ENCODE measurements at places on chromosomes 13 and 19.

DNA sequence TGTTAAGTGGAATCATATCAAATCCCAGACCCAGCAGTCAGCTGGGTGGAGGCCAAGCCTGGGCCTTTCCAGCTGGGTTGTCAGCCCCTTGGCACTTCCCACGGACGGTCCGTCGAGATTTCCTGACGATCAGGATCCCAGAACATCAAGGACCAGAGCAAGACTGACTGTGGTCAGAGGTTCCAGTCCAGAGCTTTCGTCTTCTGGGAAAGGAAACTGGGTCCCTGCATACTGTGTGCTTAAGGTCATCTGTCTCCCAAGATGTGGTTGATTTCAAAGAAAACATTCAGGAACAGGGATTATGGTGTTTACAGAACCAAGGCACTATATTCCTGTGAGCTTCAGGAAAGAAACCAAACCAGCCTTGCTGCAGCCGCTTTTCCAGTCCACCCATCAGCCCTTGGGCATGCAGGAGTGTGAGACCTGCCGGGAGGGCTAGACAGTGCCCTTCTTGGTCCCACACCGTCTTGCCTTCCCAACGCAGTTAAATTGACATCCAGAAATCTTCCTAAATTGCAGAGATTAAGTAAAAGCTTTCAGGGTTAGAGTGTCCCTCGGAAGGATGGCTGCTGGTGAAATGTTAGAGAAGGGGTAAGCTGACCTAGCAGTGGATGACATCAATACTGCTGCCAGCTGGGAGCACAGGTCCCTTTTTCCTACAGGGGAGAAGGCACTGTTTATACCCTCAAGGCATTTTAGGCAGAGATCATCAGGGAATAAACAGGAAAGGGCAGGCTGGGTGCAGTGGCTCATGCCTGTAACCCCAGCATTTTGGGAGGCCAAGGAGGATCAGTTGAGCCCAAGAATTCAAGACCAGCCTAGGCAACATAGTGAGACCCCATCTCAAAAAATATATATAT lies 5.0 kb upstream of the C19orf33 start:
- no peak for DNase-seq

- no peak for DNase-seq
Observed at GRCh38 chr19:41748012-41748411, 7.3 kb upstream of the CEACAM6 start.

- DNase-seq: no peak
Observed at GRCh38 chr13:28043224-28043623, 54.7 kb upstream of the URAD start.

DNA sequence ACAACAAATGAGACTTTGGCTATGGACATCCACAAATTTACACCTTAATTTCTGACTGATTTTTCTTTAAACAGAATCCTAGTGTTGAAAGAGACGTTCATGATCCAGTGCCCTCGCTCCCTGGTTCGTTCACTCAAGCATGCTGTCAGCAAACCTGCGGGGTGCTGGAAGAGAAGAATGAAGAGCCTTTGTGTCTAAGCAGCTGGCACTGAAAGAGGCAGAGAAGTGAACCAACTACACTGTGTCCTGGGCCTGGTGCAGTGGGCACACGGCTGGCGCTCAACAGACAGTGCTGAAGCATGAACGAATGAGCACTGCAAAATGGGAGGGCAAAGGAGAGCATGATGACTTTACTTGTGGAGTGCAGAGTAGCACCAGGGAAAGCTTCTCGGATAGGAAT lies 46.8 kb downstream of the MIPEP start:
- DNase-seq: no peak

DNA sequence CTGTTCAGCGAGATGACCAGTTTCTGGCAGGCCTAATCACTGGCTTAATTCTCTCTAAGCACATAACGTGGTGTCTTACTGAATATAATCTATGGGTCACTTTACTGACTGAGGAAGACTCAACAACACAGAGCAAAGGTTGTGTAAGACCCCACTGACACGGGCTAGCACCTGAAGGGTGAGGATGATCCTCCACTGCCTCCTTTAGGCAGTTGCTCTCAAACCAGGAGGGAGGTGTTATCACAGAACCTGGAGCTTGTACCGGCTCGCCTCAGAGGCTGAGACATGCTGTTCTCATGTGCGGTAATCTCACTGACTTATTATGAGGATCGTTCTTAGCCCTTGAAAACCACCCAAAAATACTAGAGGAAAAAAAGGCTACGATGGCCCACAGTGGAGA lies 28.3 kb downstream of the RCBTB2 start:
- no peak for DNase-seq

GRCh38 chr19:11196406-11197287 lies 698 bp downstream of the KANK2 start:
- DNase-seq: no peak

DNA sequence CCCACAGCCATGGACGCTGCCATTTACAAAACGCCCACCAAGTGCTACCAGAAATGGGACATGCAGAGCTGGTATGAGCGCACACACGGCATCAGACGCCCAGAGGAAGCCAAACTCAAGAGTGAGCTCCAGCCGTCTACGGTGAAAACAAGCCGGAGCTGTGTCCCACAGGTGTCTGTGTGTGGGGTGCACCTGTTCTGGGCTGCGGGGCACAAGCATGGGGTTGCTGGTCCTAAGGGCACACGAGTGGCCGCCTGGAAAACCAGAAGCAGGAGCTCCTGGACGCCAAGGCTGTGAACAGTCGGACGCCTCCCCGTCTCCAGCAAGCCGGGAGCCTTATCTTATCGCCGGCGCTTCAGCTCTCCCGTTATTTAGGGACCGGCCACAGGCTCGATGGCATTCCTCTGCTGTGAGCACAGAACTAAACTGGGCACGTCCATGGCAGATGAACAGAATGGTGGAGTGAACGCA lies 1.3 kb downstream of the ADPRHL1 start:
- DNase-seq: no peak

DNA sequence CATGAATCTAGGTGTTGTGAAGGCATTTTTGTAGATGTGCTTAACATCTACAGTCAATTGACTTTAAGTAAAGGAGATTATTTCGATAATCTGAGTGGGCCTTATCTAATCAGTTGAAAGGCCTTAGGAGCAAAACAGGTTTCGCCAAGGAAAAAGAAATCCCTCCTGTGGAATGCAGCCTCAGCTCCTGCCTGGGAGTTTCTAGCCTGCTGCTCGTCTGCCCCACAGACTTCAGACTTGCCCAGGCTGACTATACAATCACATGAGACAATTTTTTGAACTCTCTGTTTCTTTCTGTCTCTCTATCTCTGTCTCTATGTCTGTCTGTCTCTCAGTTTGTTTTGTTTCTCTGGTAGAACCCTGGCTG lies 312.5 kb downstream of the OLFM4 start:
- DNase-seq: no peak

DNA sequence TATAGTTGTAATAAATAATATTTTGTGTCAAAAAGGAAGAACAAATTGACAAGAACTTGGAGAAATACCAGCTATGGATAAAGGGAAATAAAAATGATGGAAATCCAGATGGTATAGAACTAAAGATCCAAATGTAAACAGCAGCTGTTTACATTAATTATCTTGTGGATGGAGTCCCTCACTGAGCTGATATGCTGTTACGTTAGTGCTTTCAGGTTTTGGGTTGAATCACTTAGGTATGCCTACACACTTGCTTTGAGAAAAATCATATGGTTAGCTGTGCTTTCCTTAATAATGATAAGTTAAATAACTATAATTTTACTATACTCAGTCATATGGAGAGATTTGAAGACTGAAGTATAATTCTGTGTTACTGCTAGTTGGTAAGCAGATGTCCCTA lies 27.7 kb downstream of the WASF3 start:
- no peak for DNase-seq

DNA sequence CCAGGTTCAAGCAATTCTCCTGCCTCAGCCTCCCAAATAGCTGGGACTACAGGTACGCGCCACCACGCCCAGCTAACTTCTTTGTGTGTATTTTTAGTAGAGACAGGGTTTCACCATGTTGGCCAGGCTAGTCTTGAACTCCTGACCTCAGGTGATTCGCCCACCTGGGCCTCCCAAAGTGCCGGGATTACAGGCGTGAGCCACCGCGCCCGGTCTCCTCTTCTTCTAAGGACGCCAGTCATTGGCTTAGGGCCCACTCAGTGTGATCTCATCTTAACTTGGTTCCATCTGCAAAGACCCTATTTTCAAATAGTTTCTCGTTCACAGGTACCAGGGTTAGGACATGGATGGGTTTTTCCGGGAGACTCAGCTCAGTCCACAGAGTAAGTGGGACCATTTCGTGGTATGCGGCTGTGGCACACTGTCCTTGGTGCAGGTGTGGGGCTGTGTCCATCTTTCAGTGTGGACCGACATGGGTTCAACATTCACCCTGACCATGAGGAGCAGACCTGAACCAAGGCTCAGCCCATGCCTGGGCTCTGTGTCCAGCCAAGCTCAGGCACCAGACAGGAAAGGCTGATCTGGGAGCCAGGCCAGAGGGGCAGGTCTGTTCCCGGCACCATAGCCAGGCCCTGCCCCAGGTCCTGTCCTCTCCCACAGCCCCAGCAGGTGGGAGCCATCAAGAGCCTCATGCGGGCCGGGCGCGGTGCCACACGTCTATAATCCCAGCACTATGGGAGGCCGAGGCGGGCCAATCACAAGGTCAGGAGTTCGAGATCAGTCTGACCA lies 2.8 kb upstream of the MKNK2 start:
- no peak for DNase-seq

DNA sequence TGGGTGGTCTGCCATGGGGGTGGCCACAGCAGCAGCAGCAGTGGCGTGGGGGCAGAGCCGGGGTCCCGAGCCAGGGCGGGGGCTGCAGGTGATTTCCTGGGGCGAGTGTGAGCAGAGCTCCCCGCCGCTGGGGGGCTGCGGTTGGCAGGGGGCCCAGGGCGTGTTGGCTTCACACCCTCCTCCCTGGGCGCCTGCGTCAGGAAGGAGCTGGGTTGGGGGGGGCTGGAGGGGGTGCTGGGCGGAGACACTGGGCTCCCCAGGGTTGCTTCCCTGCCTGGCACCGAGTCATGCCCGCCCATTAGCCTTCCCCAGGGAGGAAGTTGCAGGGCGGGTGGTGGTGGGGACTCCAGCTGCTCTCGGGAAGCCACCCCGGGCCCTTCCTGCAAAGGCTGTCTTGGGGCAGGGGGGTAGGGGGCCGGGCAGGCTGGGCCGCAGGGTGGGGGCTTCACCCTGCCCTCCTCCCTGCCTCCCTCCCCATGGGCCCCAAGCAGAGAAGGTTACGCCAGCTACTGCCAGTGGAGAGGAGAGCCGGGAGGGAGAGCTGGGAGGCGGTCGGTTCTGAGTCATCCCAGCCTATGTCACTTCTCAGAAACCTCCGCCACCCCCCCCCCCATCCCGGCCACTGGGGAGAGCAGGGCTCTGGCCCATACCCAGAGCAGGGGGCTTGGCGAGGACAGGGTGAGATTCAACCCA lies 4.6 kb downstream of the MIDN start:
- DNase-seq: peak; percentile 51

GRCh38 chr19:31546205-31546960 lies 197.1 kb upstream of the TSHZ3 start:
- no peak for DNase-seq

DNA sequence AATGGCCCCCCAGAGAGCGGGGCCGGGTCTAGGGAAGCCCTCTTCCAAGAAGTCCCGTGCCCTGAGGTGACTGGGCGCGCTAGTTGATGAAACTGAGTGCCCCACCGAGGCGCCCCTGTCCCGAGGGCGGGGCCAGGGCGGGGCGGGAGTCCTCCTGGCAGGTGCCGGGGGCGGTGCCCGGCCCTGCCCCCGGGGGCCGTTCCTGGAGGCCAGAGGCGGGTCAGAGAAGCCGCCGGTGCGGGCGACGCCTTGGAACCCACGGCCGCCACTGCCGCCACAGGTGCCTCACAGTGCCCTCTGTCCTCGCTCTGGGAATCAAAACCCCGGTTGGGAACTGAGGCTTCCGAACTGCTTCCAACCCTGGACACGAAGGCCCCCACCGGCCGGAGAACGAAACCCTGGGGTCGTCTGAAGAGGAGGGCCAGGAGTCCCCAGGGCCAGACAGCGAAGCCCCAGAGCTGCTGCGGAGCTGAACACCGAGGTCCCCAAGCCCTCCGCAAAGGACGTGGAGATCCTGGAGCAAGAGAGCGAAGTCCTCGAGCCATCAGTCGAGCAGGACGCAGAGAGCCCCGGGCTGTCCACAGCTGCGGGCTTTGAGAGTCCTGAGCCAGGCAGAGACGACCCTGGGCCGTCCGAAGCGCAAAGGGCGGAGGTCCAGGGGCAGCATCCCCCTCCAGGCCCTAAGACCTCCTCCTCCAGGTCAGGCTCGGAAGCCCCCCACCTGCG lies at the start of gene MISP3:
Gene MISP3 (plus strand): TSS at position 252 of the 726 bp plus-strand sequence. CDS start 524 bp downstream, outside the sequence.
- DNase-seq: no peak

- DNase-seq: no peak
Observed at GRCh38 chr13:51881296-51881695, 19.5 kb downstream of the CCDC70 start.

- no peak for DNase-seq
Observed at GRCh38 chr19:29380581-29380980, 145.2 kb upstream of the VSTM2B start.
